Progenitor cell of endocrine pancreas (in vitro differentiated cells): ENCODE measurements at places on chromosomes 3 and 15.

DNA sequence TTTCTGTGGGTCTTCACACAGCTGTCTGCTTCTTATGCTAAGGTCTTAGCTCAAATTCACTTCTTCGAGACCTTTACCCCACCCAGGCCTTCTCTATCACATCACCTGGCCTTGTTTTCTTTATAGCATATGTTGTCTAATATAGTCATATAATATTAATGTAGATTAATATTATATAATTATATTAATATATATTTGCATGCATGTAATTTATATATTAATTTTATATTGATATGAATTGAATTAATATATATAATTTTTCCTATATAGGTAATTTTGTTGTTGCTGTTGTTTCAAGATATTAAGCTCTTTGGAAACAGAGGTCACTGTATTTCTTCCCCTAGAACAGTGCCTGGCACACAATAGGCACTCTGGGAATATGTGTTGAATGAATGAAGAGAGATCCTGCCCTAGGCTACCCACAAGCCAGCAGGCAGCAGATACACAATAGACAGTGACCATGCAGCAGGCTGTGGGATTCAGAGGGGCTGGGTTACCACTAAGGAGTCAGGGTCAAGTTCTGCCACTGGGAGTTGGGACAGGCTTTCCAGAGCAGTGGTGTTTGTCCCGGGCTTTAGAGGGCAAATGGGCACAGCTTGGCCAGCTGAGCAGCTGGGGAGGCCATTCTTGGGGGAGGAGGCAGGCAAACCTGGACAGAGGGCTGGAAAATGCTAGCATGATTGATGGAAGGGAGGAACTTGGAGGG is 126.3 kb downstream of the DNAJB8 start:
- no peak for DNase-seq

GRCh38 chr3:46989146-46989810 is 9.8 kb downstream of the NBEAL2 start:
- DNase-seq: no peak

GRCh38 chr15:96072821-96073220 is 257.7 kb upstream of the NR2F2 start:
- DNase-seq: no peak

GRCh38 chr3:62798000-62798399 is 77.2 kb downstream of the CADPS start:
- DNase-seq: no peak

DNA sequence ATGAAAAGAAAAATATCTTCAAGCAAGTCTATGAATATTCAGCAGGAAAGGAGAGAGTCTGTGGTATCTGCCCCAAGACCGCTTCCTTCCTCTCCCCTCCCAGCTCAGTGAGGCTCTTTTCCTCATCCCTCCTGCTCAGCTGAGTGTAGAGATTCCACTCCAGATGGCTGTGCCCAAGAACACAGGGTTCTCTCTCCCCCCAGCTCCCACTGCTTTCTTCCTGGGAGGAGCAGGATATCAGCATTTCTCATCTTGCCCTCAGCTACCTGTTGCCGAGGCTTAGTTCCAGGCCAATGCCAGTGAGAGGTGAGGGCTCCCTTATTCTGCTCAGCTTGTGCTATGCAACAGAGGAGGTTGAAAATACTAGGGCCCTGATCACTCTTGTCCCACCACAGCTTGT is 211.9 kb downstream of the SV2B start:
- no peak for DNase-seq

DNA sequence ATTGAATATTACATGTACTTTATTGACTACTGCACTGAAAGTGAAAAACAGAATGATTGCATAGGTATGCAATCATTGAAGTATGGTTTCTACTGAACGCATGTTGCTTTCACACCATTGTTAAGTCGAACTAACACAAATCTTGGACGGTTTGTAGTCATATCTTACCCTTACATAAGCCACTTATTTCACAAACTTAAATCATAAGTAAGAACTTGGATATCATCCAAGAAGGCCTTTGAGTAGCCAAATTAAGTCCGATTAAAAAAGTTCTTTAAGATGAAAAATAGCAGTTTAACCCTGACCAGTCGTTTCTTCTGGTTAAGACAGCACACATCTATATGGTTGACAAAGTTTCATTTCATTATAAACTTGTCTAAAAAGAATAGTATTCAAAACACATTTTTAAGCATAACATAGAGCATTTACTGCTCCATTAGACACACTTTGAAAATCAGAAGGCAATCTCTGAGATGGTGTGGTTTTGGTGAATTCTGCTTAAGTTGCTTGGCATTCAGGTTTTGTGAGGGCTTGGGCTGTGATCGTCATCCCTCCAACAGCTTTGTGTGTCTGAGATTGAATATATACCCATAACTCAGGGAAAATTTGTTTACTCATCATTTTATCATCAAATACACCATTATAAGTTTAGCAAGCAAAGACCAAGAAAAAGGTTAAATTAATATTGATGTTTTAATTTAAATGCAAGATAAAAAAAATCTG is 92.2 kb downstream of the NFKBIZ start:
- DNase-seq: no peak

- no peak for DNase-seq
Observed at GRCh38 chr3:140602781-140603180, 75.1 kb upstream of the TRIM42 start.

- no peak for DNase-seq
Observed at GRCh38 chr15:80431635-80432344, 27.6 kb downstream of the ARNT2 start.

DNA sequence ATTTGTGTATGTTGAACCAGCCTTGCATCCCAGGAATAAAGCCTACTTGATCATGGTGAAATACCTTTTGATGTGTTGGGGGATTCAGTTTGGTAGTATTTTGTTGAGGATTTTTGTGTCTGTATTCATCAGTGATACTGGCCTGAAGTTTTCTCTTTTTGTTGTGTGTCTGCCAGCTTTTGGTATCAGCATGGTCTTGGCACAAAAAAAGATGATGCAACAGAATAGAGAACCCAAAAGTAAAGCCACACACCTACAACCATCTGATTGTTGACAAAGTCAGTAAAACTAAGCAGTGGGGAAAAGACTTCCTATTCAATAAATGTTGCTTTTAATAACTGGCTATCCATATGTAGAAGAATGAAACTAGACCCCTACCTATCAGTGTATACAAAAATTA is 77.6 kb downstream of the TCF12 start:
- no peak for DNase-seq

DNA sequence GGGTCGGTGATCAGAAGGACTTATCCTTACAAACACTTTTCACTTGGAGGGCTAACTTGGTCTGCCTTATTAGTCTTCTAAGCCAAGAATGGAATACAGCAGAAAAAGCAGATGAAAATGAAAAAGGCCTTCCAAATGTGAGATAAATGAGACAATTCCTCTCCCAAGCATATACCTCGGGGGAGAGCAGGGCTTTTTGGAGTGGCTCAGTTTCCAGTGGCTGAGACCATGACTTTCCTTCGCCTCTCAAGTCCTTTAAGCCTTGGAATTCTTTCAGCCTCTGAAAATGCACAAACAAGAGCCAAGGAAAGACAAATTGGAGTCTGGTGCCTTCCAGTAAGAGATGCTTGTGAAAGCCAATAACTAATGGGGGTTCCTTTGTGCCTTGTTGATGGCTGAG is 130.9 kb downstream of the DTWD1 start:
- DNase-seq: no peak

DNA sequence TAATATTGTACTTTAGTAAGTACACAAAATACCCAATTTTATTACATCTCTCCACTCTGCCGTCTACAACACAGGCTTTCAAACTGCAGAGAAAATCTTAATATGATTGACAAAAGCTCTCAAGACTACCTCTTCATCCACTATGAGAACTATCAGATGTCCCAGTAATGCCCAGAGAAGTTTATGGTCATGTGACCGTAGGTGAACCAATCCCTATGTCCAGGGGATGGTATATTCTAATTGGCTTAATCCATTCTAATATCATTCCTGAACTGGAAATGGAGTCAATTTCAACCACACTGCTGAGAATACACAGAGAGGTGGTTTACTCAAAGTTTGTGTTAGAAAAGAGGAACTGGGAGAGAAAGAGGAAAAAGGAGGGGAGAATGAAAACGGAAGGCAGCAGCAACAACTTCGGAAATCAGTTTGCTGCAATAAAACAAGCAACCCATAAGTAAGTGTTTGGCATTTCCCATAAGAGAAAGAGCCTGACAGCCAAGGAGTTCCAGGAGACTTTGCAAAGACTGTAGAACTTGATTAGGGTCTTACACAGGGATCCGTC is 7.3 kb downstream of the SST start:
- DNase-seq: no peak

DNA sequence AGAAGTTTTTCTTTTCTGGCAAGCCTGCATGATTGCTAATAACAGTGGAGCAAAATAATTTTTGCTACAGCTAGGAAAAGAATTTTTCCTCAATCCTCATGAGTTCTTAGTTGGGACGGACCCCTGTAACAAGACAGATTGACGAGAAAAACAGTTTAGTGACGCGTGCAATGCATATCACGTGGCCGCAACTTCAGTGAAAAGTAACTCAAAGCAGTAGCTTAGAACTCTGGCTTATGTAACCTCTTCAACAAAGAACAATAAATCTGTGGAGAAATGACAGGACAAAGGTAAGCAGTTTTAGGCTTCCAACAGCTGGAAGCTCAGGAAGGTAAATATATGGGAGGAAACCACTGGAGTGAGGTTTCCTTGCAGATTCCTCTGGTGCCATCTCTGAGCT is 19.7 kb downstream of the FAM107A start:
- DNase-seq: no peak
